Fibroblast of skin of left biceps (primary cell): ENCODE measurements at places on chromosomes 5 and 9.

GRCh38 chr9:137076636-137077009 lies 694 bp upstream of the UAP1L1 start:
- no peak for DNase-seq

DNA sequence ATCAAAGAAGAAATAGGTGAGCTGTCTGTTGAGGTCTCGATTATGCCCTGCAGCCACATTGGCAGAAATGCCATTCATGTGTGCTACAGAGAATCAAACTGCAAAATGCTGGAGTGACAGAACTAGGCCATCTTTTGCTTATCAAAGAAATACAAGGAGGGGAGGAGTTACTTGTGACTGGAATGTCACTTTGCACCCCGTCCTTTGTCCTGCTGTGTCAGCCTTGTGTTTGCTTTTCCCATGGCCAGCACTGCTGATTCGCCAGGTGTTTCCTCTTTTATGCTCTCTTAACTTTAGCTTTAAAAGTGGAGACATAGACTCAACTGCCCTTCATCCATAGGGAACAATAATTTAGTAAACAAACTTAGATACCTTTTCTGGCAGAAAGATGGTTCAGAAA lies 54.3 kb downstream of the SLC46A2 start:
- no peak for DNase-seq

DNA sequence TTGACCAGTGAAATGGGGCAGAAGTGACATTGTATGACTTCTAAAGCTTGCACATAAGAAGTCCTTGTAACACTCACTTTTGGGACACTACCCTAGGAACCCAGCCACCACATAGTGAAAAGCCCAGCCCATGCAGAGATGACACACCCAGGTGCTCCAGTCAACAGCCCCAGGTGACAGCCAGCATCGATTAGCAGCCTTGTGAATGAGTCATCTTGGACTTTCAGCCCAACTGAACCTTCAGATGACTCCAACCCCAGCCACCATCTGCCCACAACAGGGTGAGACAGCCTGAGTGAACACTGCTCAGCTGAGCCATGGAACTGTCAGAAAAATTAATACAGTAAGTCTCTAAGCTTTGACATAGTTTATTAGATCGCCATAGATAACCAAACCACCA lies 458.6 kb downstream of the ZSWIM6 start:
- DNase-seq = no peak

GRCh38 chr5:38515092-38515491 lies 41.4 kb downstream of the LIFR start:
- DNase-seq = no peak

DNA sequence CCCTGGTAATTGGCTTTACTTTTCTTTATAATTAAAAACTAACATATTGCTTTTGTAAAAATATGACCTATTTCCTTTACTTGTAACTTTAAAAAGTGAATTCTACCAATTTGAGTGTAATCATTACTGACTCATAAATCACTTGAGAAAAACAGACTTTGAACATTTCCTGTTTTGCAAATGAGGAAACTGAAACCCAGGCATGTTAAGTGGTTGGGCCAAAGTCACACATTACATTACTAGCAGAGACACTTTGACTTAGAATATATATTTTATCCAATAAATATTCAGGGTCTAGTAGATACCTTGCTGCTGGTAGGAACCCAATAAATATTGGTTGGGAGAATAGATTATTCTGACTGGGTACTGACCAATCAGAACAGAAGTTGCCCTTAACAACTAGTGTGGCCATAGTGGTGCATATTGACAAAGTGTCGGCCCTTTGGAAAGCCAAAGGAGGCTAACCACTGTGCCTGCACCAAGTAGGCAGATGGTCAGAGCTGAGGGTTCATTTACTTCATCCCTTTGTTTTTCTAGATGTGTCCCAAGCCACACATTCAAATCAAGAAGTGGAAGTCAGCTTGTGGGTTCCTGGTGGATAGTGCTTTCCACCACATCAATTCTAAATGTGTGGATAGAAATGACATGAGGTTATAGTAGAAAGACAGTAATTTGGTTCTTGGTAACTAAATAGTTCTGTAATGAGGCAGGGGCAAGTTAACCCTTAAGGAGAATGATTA lies 365.1 kb upstream of the RIOK2 start:
- no peak for DNase-seq

GRCh38 chr5:97131139-97131710 lies 11.2 kb downstream of the LIX1 start:
- no peak for DNase-seq

- DNase-seq = no peak
Measured at GRCh38 chr9:4939118-4939561, 45.9 kb upstream of the JAK2 start.
